ENCODE measurements at places on chromosomes 7 and 10.

DNA sequence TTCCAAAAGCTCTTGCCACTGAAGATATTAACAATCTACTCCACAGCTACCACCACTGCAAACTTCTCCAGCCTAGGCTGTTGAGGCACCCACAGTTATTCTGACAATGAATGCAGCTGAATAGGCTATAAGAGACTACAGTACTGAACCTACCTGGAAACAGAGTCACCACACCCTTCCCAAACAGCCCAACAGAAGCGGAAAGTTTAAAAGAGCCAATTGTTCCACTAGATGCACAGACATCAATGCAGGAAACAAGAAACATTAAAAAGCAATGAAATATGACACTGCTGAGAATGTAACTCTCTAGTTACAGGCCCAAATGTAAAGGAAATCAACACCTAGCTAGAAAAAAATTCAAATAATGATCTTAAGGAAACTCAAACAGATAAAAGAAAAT lies 64.5 kb upstream of the PLA2G12B start:
- no peak for DNase-seq

- no peak for DNase-seq
Observed at GRCh38 chr10:114703377-114704107, 45.5 kb upstream of the ABLIM1 start.

- no peak for DNase-seq
Observed at GRCh38 chr7:41391818-41392217, 311.1 kb downstream of the INHBA start.

GRCh38 chr7:131174391-131174790 lies 153.3 kb upstream of the MKLN1 start:
- DNase-seq, result no peak

GRCh38 chr7:142488036-142488633 lies 230.3 kb upstream of the PRSS58 start:
- DNase-seq, result no peak

- DNase-seq, result no peak
Observed at GRCh38 chr7:33495207-33495606, 365.8 kb downstream of the BBS9 start.

GRCh38 chr10:84523526-84523925 lies 195.1 kb downstream of the CCSER2 start:
- no peak for DNase-seq

GRCh38 chr10:96548589-96548988 lies 34.9 kb upstream of the TLL2 start:
- DNase-seq, result no peak

- DNase-seq, result no peak
Observed at GRCh38 chr10:49049660-49050059, 65.7 kb downstream of the VSTM4 start.

GRCh38 chr10:7374795-7375194 lies 36.0 kb downstream of the SFMBT2 start:
- DNase-seq, result no peak

- DNase-seq, result no peak
Observed at GRCh38 chr10:110074298-110074697, 66.5 kb downstream of the ADD3 start.

GRCh38 chr10:60717852-60718251 lies 60.4 kb upstream of the CDK1 start:
- no peak for DNase-seq

GRCh38 chr7:77989981-77990566 lies 191.5 kb downstream of the PHTF2 start:
- DNase-seq, result no peak

DNA sequence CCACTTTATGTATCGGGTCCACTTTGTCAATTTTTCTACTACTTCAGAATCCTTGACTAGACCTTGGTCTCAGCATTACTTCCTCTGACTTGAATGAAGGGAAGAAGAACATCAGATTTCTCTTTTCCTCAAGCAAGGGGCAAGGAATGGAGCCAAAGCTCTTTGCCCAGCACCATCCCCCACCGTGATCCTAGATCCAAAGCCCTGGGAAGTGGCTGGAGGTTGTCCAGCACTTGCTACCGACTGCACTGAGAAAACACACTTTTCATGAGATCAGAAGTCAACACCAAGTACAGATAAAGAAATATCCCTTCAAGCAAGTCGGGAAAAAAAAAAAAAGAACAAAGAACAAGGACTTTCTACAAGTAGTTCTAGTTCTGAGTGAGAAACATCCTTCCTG lies 102.1 kb upstream of the DDC start:
- DNase-seq, result no peak

DNA sequence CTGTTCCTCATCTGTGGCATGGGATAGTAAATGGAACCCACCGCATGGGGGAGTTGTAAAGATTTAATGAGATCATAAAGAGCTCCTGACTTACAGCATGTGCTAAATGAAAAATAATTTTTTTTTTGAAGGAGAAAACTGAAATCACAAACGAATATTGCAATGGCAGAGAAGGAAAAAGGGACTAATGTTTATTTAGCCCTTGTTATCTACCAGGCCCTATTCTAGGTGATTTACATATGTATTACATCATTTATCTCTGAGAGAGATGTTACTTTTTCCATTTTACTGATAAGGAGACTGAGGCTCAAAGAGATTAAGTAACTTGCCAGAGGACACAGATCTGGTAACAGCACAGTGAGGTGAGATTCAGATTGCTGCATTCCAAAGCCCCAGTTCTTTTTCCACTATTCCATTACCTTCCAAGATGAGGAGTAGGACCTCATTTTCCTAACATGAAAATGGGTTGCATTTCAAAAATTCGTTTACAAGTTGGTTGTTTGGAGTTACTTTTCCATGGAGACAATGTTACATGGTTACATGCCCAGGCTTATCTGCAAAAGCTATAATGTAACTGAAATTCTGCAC lies 28.6 kb downstream of the VCL start:
- no peak for DNase-seq

DNA sequence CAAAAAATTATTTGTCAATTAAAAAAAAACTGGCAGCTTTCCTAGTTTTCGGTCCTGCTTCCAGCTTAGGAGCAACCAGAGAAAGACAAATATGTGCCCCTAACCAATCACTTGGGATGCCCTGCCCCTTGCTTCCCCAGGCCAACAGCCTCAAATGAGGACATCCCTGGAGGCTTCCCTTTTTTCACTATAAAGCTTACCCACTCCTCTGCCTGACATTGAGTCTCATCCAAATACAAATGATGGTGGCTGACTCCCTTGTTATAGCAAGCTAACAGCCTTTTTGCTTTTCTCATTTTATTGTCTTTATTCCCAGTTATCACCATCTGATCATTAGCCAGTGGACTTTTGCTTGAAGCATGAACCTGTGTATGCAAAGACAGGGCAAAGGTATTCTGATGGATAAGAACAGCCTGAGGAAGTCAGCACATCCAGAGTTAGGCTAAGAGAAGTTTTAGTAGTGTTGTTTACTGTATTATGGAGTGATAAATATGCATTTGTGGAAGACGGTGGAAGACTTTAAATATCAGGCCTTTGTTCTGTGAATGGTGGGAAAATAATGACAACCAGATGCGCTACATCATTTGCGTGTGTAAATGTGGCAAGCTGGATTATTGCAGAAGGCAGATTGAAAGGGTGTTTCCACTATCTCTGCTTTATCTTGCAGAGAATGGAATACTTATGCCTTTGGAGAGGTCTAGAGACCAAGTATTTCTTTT lies 1.7 kb upstream of the CCM2 start:
- no peak for DNase-seq

- DNase-seq, result peak; percentile 49
Observed at GRCh38 chr10:60314069-60314940, 75.4 kb downstream of the ANK3 start.

DNA sequence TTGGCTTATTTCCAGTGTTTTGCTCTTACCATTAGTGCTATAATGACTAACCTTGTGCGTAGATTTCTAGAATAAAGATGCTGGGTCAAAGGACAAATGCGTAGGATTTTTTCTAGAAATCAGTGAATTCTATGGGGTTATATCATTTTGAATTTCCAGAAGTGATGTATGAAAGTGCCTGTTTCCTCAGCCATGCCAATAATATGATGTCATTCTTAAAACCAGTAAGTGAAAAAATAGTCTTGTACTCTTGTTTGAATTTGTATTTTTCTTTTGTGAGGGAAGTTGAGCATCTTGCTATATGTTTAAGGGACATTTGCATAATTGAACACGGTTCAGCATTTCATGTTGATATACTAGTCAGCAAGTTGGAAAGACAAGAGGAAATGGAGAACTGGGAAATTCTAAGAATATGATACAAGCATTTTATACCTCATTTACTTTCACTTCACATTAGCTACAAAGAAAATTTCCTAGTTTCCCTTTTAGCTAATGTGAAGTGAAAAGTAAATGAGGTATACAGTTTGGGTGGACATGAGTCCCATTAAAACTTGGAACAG lies 3.8 kb upstream of the DNAH11 start:
- no peak for DNase-seq

DNA sequence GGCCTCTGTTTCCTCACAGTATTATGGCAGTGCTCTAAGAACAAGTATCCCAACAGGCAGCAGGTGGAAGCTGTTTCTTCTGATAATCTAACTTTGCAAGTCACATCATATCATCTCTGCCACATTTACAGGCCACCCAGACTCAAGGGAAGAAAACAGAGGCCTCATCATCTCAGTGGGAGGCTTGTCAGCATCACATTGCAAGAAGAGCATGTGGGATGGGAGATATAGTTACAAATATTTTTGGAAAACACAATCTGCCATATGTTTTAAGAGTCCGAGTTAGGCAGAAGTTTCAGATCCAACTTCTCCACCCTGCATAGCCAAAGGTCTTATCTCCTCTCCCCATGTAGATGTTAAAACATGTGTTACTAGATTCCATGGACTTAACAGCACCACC lies 130.4 kb upstream of the PDE1C start:
- DNase-seq, result no peak

DNA sequence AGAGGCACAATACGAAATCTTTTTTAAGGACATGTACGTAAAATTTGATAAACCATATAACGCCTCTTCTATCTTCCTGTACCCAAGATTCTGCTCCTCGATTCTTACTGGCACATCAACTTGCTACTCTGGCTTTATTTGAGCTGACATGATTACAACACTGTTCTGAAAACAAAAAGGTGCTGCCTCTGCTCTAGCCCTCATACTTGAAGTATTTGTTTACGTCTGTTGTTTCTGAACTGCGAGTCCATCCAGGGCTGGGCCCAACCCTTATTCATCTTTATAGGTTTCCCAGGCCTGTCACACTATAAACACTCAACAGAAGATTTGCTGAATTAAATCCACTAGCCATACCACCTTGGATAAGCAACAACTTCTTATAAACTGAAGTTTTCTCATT lies 96.2 kb upstream of the SVIL start:
- DNase-seq, result no peak

GRCh38 chr7:31521336-31522010 lies 7.6 kb downstream of the ITPRID1 start:
- no peak for DNase-seq

DNA sequence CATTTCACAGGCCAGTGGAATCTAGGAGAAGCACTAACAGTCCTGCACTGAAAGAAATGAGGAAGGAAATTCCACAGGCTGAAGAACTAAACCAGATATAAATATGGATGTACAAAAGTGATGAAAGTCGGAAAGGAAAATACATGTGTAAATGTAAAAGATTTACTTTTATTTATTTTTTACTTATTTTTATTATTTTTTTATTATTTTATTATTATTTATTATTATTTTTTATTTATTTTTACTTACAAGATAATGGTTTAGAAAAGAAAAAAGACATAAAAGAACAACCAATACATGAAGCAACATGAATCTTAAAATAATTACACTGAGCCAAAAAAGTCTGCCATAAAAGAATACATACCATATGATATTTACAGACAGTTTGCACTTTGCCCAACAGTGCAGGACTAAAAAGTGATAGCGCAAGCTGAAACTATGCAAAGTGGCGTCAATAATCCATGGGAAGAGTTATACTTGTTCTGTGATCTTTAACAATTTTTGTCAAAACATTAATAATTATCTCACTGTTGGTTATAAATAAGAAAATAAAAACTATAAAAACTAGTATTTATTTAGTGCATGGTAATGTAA lies 317.8 kb upstream of the MKI67 start:
- DNase-seq, result no peak

- no peak for DNase-seq
Observed at GRCh38 chr7:29808075-29808801, 1.9 kb downstream of the WIPF3 start.

DNA sequence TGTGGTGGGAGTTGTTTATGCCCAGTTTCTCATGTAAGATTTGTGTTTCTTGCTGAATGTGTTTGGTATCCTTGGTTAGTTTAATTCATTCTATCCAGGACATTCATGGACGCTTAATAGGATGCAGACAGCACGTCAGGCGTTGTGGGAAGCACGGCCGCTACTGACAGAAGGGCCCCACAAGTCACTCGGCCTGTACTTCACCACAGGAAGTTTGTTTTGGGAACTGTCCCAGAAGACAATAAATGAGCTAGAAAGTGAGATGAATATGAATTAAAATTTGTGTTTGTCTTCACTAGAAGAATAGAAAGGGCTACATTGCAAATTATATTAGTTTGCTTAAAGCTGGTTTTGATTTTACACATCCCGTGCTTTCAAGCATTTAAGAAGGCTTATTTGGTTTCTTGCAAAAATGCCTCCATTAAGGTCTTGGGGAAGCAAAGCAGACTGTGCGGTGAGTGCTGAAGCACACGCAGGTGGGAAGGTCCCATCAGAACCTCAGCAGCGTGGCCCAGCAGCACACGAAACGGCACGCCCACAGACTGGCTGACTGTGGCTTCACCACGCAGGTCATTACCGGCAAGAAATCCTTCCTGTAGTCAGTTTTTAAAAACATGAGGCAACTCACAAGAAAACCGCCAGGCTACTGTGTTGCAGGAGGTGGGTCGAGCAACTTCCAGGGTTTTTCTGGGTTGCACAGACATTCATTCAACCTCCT lies 74.1 kb downstream of the VIPR2 start:
- DNase-seq, result no peak

- DNase-seq, result no peak
Observed at GRCh38 chr7:151372612-151373265, 31.1 kb downstream of the NUB1 start.

GRCh38 chr10:59879363-59879913 lies 26.9 kb downstream of the CCDC6 start:
- DNase-seq, result no peak

DNA sequence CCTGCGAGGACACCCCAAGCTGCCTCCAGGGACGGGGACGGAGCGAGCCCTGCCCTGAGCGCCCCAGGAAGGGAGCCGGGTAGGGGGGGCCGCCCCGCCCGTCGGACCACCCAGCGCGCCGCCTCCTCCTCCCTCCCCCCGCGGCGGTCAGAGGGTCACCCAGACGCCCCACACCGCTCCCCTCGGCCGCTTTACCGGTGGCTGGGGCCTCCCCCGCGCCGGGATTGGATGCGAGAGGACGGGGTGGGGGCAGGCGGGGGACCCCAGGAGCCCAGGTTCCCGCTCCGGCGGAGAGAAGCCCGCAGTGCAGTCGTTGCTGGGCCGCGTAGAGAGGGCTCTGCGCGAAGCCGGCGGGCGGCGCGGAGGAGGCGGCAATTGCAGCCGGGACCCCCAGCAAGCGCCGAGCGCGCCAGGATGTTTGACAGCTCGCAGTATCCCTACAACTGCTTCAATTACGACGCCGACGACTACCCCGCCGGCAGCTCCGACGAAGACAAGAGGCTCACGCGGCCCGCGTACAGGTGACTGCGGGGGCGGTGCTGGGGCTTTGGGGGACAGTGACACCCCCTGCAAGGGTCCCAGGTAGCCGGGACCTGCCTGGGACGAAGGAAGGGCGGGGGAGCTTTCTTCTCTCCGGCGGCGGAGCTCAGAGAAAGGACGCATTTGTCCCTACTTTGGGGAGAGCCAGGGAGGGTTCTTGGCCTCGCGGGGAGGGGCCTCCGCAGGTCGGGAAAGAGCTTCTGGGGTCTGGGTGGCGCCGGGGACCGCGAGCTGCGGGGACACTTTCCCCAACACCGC lies at the start of gene FOXL3:
TSS of gene FOXL3 (plus strand) at position 415 of the 798 bp plus-strand sequence. CDS start at position 415, 0 bp downstream.
- no peak for DNase-seq
